ENCODE measurements at places on chromosomes 1 and 21. TPM values are rescaled to one million over a fixed set of nuclear protein-coding genes. Genes with fewer than 3 reads are reported as not detected.

Gene ZMYND12
- 5.1 TPM for polyA plus RNA-seq

DNA sequence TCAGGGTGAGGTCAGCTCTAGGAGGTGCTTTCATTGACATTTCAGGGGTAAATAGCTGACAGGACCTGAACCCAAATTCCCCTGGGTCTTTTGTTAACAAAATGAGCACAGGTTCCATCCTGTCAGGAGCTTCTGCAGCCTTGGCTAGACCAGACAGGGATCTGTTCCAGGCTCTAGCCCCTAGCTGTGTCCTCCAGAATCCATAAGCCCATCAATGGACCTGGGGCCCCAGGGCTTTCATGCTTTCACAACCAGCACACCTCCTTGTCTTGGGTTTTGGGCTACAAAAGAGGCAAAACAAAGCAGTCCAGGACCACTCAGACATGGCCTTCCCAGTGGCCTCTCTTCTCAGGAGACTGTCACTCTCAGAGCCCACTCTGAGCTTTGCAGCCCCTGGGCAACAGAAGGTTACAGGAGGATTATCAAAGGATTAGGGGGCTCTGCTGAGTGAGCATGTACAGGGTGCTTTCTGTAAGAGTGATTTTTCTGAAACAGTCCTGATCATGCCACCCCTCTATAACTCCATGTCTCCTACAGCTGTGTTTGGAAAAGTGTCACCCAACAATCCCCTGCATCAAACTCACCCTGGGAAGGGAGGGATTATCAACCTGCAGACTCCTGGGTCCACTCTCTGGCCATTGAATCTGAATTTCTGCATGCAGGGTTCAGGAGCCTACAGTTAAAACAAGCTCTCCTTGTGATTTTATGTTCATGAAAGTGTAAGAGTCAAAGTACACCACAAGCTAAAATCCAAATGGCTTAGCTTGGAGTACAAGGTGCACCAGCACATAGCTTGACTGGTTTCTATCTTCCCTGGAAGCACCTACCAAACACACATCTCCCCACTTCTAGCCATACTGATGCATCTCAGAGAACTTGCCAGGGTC lies 67.7 kb upstream of the GCLM start:
- no peak for DNase-seq

DNA sequence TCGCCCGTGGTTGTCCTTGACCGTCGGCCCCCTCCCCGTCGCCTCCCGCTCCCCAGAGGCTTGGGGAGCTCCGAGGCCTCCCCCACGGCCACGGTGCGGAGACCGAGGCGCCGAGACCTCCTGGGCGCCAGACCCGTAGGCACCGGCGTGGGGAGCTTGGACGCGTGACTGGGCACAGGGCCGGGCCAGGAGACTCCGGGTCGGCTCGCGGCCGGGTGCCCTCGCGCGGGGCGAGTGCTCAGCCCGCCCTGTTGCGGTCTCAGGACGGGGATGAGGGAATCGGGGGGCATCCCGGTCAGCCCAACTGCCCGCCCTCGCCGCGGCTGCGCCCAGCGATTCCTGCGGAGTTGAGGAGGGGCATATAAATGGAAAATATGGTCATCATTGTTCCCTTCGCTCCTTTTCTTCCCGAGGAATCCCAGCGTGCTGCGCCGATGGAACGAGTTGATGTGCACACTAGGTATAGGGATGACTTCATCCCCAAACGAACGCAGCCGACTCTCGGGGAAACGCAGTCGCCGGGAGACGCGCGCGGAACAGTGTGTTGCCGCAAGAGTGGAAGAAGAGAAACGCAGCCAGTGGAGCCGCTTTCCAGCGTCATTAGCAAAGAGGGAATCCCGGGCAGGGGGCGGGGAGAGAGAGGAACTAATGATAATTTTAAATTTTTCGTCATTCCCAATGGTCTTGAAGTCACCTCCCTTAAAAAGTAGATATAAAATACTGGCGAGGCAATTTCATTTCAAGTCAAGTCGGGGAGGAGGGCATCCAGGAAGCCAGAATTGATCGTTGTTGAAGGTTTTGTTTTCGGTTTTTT lies 747 bp upstream of the ENAH start:
- peak; percentile 66 for DNase-seq

GRCh38 chr21:27536319-27536718 lies 569.4 kb upstream of the ADAMTS5 start:
- DNase-seq: no peak
